ENCODE measurements at places on chromosomes 16 and 17.
A peak's percentile ranks its signal among the peaks of the same experiment; 100 is the strongest.

DNA sequence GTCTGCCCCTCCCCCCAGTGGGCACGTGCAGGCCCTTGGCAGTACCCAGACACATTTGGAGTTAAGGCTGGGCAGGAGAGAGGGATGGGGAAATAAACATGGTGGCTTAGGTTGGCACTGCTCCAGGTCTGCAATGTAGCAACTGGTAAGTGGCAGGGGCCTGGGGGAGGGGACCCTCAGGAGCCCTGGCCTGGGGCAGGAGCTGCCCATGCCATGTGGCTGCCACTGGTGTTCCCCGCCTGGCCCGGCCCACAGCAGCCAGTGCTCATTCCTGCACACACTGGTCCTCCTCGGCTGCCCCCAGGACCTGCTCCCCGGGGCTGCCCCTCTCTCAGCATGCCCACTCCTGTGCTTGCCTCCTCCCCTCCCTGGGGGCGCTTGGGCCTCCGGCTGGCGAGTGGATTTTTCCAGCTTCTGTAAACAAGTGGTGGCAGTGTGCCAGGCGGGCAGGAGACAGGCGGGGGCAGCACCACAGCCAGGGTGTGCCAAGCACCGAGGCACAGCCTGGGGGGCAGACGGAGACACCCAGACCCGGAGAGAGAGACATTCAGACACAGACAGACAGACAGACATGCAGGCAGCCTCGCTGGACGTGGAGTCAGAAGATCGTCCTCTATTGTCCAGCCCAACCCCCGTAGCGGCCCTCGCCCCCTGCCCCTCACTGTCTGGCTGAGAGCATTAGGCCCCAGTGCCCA is 9.4 kb downstream of the THRA start:
- no peak overlapping the region for H3K27ac ChIP-seq
- H3K4me3 ChIP-seq, result no peak overlapping the region
- no peak for DNase-seq

GRCh38 chr17:49488612-49489011 is 6.5 kb upstream of the NGFR start:
- H3K36me3 ChIP-seq, result no peaks in the 10 kb centered on the region
- H3K4me1 ChIP-seq, result no peaks in the 10 kb centered on the region
- DNase-seq, result no peak
- no peak overlapping the region for H3K27ac ChIP-seq
- peaks cover 96% of the 10 kb centered on the region for H3K27me3 ChIP-seq
- no peak overlapping the region for H3K4me3 ChIP-seq

- H3K27me3 ChIP-seq, result no peaks in the 10 kb centered on the region
- no peaks in the 10 kb centered on the region for H3K36me3 ChIP-seq
- no peak for DNase-seq
- H3K4me1 ChIP-seq, result peaks cover 25% of the 10 kb centered on the region
Measured at GRCh38 chr17:74779948-74780400, 3.8 kb upstream of the NAT9 start.

DNA sequence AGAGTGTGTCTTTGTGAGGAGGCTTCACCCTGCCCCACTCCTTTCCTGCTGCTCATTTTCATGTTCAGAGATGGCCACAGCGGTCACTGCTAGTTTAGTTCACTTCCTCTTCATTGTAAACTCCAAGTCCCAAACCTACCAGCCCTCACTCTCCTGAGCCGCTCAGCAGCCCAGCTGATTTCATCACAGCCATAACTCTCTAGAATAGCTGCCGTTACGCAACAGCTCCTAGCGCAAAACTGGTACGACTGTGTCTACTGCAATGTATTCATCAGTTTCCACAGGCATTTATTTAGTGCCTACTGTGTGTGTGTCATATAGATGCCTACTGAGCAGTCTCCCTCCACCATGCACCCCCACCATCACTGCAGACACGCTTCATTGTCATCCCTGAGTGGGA is 233.5 kb upstream of the RPL38 start:
- H3K27ac ChIP-seq, result no peak overlapping the region
- no peaks in the 10 kb centered on the region for H3K4me1 ChIP-seq
- no peak overlapping the region for H3K4me3 ChIP-seq
- no peaks in the 10 kb centered on the region for H3K36me3 ChIP-seq
- DNase-seq, result no peak

DNA sequence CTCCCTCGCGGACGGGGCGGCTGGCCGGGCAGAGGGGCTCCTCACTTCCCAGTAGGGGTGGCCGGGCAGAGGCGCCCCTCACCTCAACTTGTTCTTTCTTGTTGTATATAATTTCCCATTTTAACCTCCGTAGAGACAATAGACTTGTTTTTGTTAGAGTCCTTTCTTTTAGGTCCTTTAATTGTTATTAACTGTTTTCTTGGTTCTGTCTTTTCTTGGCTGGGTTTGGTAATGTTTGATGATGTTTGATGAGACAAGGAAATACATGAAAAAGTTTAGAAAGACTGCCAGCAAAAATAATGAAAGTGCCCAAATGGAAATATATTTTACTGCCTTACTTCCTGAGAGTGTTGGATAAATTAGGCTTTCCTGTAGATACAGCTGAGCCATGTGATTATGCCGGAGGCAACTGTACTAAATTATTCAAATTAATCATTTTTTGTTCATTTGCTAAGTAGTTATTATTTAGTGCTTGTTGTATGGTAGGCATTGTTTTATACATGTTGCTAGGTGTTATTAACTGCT is 30.9 kb downstream of the PRPSAP2 start:
- no peaks in the 10 kb centered on the region for H3K36me3 ChIP-seq
- H3K27me3 ChIP-seq, result no peaks in the 10 kb centered on the region
- no peak overlapping the region for H3K27ac ChIP-seq
- H3K4me1 ChIP-seq, result no peaks in the 10 kb centered on the region
- no peak overlapping the region for H3K4me3 ChIP-seq

DNA sequence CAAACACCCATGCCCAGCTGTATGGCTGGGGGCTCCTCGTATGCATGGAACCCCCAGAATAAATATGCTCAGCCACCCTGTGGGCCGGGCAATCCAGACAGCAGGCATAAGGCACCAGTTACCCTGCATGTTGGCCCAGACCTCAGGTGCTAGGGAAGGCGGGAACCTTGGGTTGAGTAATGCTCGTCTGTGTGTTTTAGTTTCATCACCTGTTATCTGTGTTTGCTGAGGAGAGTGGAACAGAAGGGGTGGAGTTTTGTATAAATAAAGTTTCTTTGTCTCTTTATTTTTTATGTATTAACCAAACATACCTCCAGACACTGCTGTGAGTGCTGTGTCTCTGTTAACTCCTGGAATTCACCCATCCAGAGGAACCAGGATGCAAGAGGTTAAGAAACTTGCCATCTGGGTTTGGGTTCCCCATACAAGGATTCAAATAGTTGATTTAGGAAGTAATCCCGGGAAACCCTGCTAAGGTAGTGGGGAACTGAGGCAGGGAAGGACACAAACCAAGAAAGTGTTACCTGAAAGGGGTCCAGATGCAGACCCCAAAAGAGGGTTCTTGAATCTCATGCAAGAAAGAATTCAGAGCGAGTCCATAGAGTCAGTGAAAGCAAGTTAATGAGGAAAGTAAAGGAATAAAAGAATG is 37.4 kb upstream of the IL21R start:
- no peak overlapping the region for H3K27ac ChIP-seq
- no peak overlapping the region for H3K4me3 ChIP-seq
- no peak for DNase-seq
- H3K27me3 ChIP-seq, result no peaks in the 10 kb centered on the region

DNA sequence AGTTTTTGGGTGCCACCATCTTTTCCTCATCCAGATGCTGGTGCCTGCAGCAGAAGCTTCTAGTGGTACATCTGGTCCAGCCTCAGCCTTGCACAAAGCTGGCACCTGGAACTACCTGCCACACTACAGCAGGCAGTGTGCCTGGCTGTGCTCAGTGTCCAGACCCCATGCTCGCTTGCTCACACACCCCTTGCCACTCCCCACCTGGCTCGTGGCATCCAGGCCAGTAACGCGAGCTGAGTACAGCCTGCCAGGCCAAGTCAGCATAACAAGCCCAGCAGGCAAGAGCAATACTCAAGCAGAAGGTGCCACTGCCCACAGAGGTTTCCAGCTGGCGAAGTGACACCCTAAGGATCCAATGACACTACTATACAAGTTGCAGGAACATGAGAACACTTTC is 29.7 kb upstream of the KIF2B start:
- H3K27ac ChIP-seq, result no peak overlapping the region
- no peaks in the 10 kb centered on the region for H3K4me1 ChIP-seq
- no peak for DNase-seq

DNA sequence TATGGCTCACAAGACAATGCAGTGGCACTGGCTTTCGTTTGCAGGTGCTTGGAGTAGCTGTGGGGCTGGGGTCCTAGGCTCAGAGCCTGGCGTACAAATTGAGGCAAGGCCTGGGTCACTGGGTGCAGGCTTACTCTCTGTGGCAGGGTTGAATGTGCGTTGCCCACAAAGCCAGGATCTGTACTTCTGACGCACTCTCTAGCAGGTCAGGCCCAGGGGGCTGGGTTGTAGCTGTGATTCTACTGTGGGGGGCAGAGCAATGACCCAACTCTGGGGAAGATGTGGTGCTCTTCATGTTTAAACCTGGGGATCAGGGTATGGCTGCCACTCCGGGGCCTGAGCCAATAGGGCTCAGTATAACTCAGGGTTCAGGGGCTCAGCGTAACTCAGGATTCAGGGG is 6.4 kb upstream of the PRSS21 start:
- no peak overlapping the region for H3K4me3 ChIP-seq
- H3K27me3 ChIP-seq, result peaks cover 94% of the 10 kb centered on the region
- no peak for DNase-seq
- no peaks in the 10 kb centered on the region for H3K4me1 ChIP-seq
- no peak overlapping the region for H3K27ac ChIP-seq

DNA sequence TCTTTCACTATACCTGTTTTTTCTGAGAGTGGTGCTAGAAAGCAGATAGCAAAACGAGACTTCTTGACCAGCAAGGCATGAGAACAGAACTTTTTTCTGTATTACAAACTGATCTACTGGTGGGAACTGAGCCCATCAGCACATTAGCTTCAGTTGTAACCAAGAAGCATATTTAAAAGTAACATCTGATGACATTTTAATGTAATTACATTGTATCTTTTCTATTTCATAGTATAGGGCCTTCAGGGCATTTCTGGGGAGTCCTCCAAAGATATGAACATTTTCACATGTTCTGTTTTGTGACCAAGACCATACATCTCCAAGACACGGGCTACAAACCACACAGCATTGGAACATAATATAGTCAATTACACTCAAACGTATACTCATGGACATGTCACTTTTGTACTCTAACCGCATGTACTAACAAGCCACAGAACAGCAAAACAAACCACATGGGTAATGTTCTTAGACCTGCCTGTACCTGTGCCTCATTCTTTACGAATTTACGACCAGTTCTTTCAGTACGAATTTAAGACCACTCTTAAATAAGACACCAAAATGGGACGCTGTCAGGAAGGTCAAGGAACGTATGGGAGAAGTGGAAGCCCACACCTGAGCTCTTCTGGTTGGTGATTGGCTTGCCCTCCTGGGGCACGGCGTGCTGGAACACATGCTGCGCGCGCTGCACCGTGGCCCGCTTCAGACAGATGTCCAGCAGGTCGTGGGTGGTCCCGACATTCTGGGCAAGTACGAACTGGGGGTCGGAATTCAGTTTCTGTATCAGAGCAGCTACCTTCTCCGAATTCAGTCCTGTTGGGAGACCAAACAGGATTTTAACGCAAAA is 825 bp downstream of the BLMH start:
- peak overlapping the region; percentile 91 for H3K4me3 ChIP-seq
- H3K27me3 ChIP-seq, result no peaks in the 10 kb centered on the region
- peaks cover 14% of the 10 kb centered on the region for H3K36me3 ChIP-seq
- peaks cover 15% of the 10 kb centered on the region for H3K4me1 ChIP-seq

DNA sequence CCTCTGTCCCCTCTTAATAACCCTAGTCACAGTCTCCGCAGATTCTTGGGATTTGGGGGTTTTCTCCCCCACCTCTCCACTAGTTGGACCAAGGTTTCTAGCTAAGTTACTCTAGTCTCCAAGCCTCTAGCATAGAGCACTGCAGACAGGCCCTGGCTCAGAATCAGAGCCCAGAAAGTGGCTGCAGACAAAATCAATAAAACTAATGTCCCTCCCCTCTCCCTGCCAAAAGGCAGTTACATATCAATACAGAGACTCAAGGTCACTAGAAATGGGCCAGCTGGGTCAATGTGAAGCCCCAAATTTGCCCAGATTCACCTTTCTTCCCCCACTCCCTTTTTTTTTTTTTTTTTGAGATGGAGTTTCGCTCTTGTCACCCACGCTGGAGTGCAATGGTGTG is 5.6 kb downstream of the CCL22 start:
- 0 out of 2 replicates have a peak, but pooled peaks cover 2% of the 10 kb centered on the region for H3K27me3 ChIP-seq
- no peaks in the 10 kb centered on the region for H3K4me1 ChIP-seq
- H3K27ac ChIP-seq, result no peak overlapping the region
- H3K36me3 ChIP-seq, result no peaks in the 10 kb centered on the region

- no peaks in the 10 kb centered on the region for H3K36me3 ChIP-seq
- DNase-seq, result no peak
- H3K4me3 ChIP-seq, result no peak overlapping the region
- no peaks in the 10 kb centered on the region for H3K27me3 ChIP-seq
- no peaks in the 10 kb centered on the region for H3K4me1 ChIP-seq
- no peak overlapping the region for H3K27ac ChIP-seq
Measured at GRCh38 chr17:62194401-62194800, 129.3 kb upstream of the MED13 start.

DNA sequence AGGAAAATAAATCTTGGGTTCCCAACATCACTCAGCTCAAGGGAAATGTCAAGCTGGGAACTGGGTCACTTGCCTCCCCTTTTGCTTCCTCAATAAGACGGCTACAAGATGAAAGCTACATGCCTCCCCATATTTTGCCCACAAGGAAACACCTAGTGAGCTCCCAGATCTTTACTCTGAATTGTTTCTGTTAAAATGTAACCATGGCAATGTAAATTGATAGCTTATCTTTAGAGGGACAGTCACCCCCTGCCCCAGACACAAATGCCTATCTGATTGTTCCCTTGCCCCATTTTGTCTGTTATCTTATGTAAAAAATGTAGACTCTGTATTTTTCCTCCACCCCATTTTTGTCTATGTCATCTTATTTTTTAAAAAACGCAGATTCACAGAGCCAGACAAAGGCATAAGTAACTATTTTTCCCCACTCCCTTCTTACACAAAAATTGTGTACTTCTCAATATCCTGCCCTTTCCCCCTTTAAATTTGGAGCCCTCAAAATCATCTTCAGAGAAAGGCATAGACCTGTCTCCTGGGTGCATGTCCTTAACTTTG is 288.7 kb upstream of the ERCC4 start:
- H3K27me3 ChIP-seq, result no peaks in the 10 kb centered on the region
- no peaks in the 10 kb centered on the region for H3K4me1 ChIP-seq
- no peak overlapping the region for H3K27ac ChIP-seq
- DNase-seq, result no peak

GRCh38 chr16:80931801-80932707 is 74.6 kb downstream of the CMC2 start:
- no peaks in the 10 kb centered on the region for H3K36me3 ChIP-seq
- H3K4me3 ChIP-seq, result no peak overlapping the region
- no peak overlapping the region for H3K27ac ChIP-seq
- H3K4me1 ChIP-seq, result no peaks in the 10 kb centered on the region

GRCh38 chr16:83840060-83840617 is 32.4 kb downstream of the HSBP1 start:
- H3K36me3 ChIP-seq, result no peaks in the 10 kb centered on the region
- H3K4me1 ChIP-seq, result no peaks in the 10 kb centered on the region
- H3K27ac ChIP-seq, result no peak overlapping the region

- no peak overlapping the region for H3K4me3 ChIP-seq
- no peak overlapping the region for H3K27ac ChIP-seq
- DNase-seq, result no peak
- peaks cover 94% of the 10 kb centered on the region for H3K27me3 ChIP-seq
- H3K4me1 ChIP-seq, result no peaks in the 10 kb centered on the region
- H3K36me3 ChIP-seq, result no peaks in the 10 kb centered on the region
Measured at GRCh38 chr17:79890706-79891105, 51.5 kb upstream of the CBX4 start.

Data from MM.1S (cell line).